ENCODE measurements at places on chromosomes 7 and 10.

DNA sequence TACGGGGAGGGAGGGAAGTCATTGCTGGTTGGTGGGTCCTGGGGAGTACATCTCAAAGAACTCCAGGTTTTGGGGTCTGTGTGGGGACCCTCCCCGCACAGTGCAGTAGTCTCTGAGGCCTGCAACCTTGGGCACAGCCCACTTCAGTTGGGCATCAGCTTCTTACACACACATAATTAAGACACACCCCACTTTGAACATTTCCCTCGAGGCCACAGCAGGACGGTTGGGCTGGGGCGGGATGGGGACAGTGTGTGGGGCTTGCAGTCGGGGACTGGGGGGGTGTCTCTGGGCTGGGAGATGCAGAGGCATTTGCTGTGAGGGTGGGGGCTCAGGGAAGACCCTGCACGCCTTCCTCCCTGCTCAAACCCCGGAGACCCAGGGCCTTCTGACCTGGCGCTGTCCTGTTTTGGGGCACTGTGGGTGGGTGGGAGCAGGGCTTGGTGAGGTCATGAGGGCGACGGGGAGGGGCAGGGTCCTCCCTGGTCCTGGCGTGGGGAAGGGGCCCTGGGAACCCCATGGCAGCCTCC is 1.3 kb downstream of the LFNG start:
- no peak for DNase-seq

- DNase-seq, result no peak
Measured at GRCh38 chr7:120941064-120941463, 9.5 kb upstream of the ING3 start.

DNA sequence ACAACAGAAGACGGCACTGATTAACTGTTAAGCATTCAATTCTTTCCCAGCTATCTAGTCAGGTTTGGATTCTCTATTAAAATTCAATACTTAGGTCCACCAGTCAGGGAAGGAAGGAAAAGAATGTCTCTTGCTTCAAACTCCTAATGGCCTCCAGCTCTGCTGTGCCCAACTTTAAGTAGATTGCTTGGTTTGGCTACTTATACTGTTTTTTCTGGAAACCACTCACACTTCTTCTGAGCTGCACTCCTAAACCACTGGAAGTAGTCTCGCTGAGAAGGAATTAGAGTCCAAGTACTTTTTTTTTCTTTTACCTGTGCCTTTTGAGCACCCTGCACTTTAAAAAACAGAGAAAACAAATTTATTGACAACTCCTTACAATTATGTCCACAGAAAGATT is 26.7 kb upstream of the COL1A2 start:
- no peak for DNase-seq

DNA sequence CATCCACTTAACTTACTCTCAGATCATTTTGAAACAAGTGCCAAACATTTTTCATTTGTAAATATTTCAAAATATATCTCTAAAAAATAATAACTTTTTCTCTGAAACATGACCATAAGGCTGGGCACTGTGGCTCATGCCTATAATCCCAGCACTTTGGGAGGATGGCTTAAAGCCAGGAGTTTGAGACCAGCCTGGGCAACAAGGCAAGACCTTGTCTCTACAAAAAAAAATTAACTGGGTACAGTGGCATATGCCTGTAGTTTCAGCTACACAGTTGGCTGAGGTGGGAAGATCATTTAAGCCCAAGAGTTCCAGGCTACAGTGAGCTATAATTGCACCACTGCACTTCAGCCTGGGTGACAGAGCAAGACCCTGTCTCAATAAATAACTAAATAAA is 36.4 kb downstream of the USP54 start:
- DNase-seq, result no peak

DNA sequence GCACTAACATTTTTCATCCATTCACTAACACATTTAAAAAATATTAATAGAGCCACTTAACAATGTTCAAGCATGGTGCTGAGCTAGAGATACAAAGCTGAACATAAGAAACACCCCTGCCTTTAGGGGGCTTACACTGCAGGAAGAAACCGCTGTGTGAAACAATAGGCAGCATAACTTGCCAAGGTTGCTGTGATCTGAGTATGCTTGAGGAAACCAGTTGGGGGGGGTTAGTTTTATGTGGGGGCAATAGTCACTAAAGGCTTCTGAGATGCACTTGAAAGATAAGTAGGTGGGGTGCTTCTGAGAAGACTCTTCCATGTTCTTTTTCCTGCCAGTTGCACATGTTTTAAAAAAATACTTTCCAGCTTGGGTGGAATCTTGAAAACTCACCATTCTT is 2.8 kb downstream of the RBM17 start:
- DNase-seq, result no peak
